ENCODE measurements at places on chromosomes 6 and 20.

- DNase-seq = no peak
These were observed 164.0 kb downstream of the FARS2 start for GRCh38 chr6:5425267-5425666.

GRCh38 chr20:18943542-18943941, 130.0 kb downstream of the SCP2D1 start:
- DNase-seq = no peak

DNA sequence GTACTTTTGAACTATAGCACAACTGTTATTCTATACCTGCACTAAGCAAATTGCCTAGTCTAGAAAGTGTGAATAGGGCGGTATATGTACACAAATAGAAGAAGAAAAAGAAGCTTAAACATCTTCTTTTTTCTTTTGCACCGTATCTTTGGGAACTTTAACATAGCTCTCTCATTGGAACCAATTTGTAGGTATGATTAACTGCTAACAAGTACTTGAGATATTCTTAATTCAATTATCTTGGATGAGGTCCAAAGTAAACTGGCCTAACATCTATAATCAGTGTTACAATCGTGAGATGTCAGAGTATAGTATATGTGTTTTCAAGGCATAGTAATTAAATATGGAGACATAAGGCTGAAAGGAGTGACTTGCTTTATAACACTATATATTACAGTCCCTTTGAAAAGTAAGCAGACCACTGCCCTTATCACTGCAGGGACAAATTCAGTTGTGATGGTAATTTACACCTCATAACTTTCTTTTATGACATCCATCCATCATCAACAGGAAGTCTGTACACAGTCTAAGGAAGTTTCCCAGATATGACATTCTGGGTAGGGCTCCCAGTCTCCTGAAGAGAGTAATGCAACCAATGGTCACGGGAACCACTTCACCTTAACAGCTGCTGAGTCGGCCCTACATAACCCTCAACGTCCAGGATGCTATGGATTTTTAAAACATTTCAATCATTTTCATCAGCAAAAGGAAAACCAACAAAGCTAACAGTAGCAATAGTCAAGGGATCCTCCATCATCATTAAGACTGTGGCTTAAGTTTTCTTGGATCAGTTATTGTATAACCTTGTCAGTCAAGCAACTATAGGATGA, 37.6 kb downstream of the NKAIN2 start:
- no peak for DNase-seq

- DNase-seq = no peak
These were observed 163.2 kb downstream of the BMP7 start for GRCh38 chr20:57103146-57103800.

DNA sequence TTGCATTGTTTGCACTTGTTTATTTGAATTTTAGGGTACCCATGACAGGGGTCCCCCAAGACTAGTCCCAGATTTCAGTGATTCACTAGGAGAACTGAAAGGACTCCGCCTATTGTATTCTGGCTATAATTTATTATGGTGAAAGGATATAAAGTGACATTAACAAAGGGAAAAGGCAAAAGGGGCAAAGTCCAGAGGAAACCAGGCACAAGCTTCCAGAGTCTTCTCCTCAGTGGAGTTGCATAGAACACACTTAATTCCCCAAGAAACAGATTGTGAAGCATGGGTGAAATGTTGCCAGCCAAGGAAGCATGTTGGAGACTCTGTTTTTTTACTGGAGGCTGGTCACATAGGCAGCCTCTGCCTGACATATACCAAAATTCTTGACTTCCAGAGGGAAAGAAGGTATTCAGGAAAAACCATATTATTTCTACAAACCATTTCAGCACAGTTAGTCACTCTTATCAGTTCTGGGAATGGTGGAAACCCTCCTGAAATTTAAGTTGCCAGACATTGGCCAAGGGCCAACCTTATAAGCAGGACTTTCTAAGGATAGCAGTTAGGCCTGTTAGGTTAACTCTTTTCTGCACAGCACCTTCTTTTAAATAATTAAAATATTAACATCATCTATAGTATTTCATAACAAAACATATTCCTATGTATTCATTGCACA, 71.8 kb downstream of the FIG4 start:
- no peak for DNase-seq

- no peak for DNase-seq
These were observed 36.3 kb downstream of the AHI1 start for GRCh38 chr6:135461208-135461607.

DNA sequence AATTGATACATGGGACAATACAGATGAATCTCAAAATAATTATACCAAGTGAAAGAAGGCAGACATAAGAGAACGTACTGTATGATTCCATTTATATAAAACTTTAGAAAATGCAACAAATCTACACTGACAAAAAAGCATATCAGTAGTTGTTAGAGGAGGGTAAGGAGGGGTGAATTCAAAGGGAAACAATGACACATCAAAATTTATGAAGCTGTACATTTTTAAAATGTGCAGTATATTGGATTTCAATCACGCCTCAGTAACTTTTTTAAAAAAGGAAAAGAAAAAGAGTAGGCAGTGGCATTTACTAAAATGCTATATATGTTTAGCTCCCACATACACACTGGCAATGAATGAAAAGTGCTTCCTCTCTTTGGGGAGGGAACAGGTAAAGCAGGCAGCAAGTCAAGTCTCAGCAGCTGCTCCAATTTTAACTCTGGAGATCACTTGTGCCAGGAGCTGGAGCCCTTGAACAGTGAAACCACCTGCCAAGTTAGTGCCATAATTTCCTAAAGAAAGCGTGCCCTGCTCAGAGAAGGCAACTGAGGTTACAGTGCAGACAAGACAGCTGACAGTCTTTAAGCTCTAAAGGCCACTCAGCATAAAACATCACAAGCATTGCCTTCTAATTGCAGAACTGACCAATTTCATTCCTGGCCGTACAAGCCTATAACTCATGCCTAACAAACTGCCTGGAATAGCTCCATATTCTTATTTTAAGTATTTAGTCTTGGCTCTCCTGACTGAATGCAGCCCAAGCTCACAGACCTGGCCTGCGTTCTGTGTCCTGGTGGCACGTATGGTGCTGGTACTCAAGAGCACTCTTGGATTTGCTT, 10.9 kb downstream of the FKBP1A start:
- DNase-seq = no peak

DNA sequence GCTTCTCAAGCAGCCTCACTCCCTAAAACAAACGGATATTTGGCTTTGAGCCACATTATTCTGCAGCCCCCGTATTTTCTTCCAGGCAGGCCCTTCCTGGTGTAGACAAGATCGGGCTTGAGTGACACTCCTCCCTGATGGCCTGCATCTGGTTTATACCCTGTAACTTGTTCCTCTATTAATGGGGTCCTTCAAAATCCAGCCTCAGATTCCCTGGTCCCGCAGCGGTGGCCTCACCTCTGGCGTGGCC, 375 bp upstream of the TMEM14C start:
- no peak for DNase-seq

GRCh38 chr6:107956586-107957307, 1.3 kb downstream of the SEC63 start:
- peak; percentile 32 for DNase-seq

DNA sequence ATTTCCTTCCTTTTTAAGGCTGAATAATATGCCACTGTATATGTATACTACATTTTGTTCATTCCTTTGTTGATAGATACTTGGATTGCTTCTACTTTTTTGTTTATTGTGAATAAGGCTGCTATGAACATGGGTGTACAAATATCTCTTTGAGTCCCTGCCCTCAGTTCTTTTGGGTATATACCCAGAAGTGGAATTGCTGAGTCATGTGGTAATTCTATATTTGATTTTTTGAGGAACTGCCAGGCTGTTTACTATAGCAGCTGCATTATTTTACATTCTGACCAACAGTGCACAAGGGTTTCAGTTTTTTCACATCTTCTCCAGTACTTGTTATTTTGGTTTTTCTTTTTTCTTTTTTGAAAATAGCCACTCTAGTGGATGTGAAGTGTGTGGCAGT, 34.1 kb downstream of the CDS2 start:
- no peak for DNase-seq
